ENCODE measurements at places on chromosomes 7 and 10.

DNA sequence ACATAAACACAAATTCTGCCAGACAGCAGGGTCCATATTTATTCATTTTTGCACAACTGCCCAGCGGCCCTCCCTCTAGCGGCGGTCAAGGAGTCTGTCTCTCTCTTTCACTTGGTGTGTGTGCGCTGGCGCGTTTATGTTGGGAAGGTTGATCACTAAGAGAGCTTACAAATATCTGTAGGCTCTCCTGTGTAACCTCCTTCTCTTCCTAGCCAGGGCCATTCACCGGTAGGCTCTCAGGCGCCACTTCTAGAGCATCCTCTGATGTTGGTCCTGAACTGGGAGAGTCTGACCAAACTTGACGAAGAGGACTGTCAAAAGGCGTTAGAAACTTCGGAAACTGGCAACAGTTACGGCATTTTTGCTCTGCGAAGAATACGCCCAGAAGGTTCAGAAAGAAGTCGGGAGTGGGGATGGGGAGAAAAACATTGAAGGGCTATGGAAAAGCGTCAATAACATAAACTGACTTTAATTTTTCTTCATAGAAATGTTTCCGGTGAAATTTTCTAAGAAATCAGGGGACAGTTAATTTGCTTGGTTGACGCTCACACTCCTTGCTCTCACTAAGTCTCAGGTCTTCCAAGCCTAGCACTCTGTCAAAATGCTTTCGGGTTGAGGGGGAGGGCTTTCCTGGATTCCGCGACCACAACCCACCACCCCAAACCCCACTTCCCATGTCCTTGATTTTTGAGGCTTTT lies 731.1 kb downstream of the ZWINT start:
- DNase-seq: no peak

GRCh38 chr7:114924038-114924712 lies 2.3 kb downstream of the MDFIC start:
- no peak for DNase-seq

DNA sequence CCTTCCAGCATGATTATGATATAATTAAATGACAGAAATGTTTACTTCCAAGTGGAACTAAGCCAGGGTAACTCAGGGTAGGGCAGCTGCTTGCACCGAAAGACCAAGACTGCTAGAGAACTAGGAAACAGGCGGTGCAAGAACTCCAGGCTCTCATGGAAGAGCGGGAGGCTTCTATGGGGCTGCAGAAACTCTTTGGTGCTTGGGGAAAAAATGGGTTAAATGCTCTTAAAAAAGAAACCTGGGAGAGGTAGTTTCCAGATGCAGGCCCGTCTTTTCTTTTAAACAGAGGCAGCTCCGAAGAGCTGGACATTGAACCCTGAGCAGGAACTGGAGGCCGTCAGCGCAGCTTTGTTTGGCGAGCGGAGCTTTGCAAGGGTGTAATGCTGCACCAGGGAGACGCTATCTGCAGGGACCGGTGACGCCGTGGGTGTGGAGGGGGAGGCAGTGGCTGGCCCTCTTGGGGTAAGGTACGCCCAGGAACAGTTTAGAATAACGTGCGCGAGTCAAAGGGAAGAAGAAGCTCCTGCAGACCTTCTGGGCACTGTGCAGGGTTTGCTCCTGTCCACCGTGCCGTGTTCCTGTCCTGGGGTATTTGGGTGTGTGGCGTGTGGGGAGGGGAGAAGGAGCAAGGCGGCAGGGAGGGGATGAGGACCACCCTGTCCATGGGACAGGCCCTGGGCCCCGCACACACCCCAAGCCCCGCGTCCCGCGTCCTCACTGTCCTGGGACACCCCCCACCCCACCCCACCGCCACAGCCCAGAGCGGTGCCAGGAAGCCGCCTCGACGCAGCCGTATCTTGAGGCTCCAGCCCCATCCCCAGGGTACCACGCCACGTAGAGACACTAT lies 59.0 kb downstream of the EGFR start:
- DNase-seq: no peak

- no peak for DNase-seq
These were observed 313.4 kb downstream of the GPR37 start for GRCh38 chr7:124452186-124452585.

DNA sequence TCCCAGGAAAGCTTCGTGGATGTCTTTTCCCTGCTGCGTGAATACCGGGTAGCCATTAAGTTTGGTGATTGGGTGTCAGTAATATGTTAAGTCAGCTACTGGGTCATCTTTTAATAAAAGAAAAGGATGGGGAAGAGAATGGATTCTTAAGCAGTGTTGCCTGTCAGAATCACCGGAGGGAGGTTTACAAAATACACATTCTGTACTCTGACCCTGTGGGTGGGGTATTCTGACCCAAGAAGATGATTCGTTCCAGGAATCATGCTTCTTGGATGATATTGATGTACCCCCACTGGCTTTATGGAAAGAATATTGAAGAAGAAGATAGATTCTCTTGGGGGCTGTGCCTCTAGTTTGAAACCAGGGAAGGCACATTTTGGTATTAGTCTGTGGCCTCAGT lies 18.3 kb downstream of the SGPL1 start:
- DNase-seq: no peak

- no peak for DNase-seq
These were observed 49.3 kb downstream of the LRRC4 start for GRCh38 chr7:127981965-127982364.

GRCh38 chr7:14400271-14400670 lies 410.8 kb upstream of the ETV1 start:
- DNase-seq: no peak

GRCh38 chr7:133110312-133110711 lies 28.4 kb upstream of the CHCHD3 start:
- no peak for DNase-seq
